ENCODE measurements at places on chromosomes 6 and 20.

DNA sequence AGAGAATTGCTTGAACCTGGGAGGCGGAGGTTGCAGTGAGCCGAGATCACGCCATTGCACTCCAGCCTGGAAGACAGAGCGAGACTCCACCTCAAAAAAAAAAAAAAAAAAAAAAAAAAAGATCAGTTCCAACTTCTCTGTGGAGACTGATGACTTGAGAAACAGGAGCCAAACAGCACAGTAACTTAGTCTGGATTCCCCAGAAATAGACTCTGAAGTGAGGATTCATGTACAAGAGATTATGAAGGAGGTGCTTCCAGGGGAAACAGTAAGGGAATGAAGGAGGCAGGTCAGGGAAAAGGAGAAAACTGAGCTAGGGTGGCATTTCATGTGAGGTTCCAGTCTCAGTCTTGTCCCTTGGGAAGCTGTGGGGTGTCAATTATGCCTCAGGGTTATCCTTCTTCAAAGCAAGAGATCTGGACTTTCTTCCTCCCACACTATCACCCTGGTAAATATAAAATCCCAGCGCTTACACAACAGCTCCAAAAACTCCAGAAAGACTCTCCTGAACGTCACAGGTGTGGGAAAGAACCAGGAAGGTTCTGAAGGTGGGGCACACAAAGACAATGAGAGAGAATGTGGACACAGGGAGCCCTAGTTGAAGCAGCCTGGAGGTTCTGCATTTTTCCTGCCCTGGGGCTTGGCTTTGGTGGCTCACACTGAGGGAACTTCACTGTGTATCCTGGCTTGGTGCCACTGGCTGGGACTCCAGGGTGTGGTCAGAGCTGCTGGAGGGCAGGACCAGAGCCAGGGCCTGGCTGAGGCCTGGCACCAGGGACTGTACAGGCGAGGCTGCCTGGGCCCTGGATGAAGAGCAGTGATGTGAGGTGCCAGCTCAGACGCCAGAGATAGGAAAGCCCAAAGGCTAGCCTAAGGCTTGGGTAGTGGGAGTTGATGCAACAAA lies 46.8 kb downstream of the PCNA start:
- peak; percentile 64 for DNase-seq

DNA sequence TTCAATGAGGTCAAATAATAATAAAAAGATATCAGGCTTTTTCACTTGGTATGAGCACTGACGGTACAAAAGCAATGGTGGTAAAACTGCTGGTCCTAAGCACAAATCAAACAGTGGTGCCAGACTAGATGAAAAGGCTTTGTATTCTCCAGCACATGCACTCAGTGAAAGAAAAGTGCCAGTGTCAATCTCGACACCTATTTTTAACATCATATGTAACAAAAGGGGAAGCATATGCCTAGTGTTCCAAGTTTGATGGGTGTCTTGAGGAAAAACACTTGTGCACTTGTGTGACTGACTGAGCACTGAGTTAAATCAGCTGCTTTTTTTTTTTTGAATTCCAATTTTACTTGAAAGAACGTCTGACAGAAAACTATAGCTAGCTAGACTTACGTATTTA lies 27.3 kb downstream of the MED23 start:
- no peak for DNase-seq

DNA sequence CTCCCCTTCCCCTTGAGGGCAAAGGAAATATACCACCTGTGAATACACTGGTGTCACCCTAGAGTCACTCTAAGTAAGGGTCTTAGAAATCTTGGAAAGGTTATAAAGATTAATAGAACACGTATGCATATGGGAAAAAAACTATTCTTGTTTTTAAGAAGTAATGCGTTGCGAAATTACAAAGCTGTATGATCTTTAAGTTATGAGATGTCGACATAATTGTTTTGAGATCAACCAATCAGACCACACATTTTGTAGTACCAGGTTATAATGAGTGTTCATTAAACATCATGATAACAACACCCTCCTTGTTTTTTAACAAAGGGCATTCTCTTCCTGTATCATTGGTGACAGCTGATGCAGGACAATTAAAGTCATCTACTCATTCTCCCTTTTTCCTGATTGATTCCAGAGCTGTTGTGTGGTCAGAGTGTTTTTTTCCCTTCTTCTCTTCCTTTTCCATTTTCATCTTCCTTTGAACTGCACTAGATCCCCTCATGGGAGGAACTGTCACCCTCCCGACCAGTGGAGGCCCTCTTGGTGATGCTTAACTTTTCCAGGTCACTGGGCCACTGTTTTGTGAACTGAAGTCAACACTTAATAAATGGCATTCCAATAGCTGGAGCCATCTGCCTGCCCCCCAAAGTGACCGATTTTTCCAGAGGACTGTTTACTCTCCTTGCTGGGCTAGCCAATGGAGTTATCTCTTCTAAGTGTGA lies 37.0 kb downstream of the PRDM1 start:
- no peak for DNase-seq

- no peak for DNase-seq
Observed at GRCh38 chr6:124995645-124996325, 33.5 kb downstream of the RNF217 start.

- DNase-seq, result no peak
Observed at GRCh38 chr6:123016431-123017103, 20.5 kb downstream of the CLVS2 start.

GRCh38 chr20:42678895-42679294 lies 510.8 kb downstream of the PTPRT start:
- no peak for DNase-seq

GRCh38 chr20:51542571-51543421 lies at the start of gene NFATC2:
NFATC2 (minus strand) TSS chr20:51542719; CDS start chr20:51542499, 220 bp downstream.
- no peak for DNase-seq

GRCh38 chr6:138996524-138996923 lies 8.5 kb upstream of the REPS1 start:
- no peak for DNase-seq

DNA sequence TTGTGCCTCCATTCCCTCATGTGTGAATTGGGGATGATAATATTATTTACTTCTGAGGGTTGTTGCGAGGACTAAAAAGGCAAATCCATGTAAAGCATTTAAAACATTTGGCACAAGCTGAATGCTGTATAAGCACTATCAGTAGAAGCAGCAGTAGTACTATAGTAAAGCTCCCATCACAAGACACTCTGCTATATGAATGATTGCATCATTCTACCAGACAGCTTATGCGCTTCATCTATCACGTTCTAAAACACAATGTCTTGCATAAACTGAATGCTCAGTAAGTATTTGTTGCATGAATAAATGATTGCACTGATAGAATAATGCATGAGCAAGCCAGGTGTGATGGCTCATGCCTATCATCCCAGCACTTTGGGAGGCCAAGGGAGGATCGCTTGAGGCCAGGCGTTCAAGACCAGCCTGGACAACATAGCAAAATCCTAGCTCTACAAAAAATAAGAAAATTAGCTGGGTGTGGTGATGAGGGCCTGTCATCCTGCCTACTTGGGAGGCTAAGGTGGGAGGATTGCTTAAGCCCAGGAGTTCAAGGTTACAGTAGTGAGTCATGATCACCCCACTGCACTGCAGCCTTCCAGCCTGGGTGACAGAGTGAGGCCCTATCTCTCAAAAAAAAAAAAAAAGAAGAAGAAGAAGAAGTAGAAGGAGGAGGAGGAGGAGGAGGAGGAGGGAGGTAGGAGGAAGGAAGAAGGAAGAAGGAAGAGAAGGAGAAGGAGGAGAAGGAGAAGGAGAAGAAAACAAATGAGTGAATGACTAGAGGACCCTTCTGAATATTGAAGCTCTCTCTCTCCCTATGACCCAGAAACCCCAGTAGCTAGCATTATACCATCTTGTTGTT lies 50.0 kb upstream of the FOXO3 start:
- DNase-seq, result no peak

DNA sequence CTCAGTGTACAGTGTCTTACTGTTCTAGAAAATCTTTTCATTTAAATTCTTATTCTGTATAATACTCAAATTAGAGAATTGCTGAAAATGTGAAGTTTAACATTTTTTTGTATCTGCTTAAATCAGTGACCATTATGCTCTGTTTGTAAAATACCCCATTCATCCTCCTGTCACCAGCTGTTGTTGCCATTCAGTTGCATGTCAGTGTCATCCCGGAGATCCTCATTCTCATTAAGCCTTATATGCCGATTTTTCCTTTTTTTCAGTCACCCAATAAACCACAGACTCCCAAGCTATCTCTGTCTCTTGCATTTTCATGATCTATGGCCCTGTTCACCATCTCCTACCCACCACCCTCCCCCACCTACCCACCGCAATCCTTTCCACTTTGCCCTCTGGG lies 20.4 kb downstream of the GTF2H5 start:
- DNase-seq, result no peak

DNA sequence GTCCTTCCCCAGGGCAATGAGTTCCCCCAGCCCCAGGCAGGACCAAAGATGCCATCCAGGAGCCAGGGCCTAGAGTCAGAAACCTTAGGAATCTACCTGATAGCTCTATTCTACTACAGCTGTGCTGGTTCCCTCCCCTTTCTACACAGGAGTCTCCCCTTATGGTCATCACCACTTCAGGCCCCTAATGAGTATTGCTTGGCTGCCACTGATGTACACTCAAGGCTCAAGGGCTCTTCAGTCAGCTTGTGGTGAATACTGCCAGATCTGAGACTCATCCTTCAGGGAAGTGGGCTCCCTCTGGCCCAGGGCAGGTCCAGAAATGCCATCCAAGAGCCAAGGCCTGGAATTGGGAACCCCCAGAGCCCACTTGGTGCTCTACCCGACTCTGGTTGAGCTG lies 248.6 kb downstream of the ALDH8A1 start:
- DNase-seq, result no peak

DNA sequence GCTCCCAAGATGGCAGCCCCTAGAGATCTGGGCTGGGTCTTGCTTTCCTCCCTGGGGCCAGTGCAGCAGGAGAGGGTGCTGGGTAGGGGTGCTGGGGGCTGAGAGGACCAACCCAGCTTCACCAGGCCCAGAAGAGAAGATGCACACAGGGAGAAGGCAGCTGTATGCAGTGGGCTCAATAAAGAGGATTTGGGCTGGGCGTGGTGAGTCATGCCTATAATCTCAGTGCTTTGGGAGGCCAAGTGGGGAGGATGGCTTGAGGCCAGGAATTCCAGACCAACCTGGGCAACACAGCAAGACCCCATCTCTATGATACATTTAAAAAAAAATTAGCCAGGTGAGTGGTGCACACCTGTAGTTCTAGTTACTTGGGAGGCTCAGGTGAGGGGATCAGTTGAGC lies 25.7 kb upstream of the EMILIN3 start:
- peak; percentile 16 for DNase-seq

DNA sequence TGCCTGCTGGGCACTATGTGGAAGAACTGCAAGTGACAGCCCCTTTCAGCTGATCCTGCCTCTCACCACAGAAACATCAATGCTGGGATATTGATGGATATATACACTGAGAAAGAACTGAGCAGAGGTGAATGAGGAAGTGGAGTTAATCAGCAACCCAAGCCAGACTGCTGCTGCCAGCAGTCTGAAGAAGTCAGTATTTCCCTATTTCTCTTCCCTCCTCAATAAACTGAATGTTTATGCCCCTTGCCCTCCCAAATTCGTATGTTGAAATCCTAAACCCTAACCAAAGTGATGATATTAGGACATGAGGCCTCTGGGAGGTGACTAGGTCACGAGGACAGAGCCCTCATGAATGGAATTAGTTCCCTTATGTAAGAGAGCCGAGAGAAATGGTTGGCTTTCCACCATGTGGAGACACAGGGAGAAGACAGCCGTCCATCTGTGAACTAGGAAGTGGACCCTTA lies 76.3 kb downstream of the CDK19 start:
- DNase-seq, result no peak

GRCh38 chr6:90730151-90730673 lies 143.3 kb upstream of the MAP3K7 start:
- no peak for DNase-seq

GRCh38 chr20:53291548-53291947 lies 302.1 kb downstream of the ZNF217 start:
- peak; percentile 1 for DNase-seq

DNA sequence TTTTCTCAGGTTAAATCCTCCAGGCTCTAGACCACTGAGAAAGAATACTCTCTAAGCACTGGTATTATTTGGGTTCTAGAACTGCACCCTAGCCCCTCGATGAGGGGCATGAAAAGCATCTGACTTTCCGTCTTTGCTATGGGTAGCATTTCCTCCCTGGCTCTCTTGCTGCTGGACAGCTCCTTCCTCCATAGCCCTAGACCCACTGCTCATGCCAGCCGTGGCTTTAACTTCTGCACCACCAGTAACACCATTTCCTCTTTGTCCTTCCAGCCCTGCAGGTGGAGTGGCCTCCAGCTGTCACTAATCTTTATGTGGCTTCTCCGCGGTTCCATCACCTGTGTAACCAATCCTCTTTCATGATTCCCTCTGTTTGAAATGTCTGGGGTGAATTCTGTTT lies 194.9 kb downstream of the SCP2D1 start:
- no peak for DNase-seq

DNA sequence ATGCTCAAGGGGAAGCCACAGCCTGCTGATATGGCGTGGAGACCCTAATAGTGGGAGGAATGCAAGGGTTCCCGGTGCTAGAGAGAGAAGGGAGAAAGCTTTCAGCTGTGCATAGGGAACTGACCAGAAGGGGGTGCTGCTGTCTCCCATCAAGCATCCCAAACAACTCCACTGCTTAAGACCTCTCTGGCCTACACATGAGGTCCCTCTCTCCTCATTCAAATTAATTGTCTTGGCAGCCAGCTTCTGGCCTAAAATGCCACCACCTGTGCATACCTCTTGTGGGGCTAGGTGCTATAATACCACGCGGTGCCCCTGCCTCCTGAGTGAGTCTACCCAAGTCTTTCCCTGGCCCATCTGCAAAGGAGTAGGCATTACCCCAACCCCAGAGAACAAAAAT lies 14.5 kb downstream of the ADISSP start:
- peak; percentile 63 for DNase-seq

DNA sequence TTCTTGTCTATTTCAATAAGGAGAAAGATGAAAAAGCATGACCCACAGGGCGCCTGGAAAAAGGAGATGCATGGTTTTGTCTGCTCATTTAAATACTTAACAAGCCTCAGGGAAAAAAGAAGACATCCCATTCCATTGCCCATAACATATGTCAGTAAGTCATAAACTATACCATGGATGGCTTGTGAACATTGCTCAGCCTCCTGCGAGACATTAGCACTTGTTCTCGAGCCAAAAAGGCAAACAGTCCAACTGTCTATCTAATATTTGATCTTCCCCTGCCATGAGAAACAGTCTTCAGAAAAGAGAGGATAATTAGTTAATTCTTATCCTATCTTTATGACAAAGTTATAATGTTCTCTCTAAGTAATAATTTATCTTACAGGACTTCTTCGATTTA lies 527.4 kb downstream of the HACE1 start:
- DNase-seq, result no peak

DNA sequence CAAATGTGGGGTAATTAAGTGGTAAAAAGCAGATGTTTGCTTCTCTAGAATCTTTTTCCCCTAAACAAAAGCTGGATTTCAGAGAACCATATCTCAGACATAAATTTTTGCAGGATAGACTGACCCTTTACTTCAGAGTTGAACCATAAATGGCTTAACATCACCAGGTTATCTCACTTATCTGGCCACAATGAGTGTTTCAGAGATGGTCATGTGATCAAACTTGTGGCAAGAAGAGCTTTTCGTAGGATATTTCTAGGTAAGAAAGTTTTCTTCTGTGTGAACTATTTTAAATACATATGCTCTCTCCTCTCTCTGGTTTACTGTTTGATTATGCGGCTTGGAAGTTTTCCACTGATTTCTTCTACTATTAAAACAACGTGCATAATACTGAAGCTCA lies 270.2 kb upstream of the TFAP2D start:
- no peak for DNase-seq

- DNase-seq, result no peak
Observed at GRCh38 chr6:151422981-151423380, 28.9 kb downstream of the RMND1 start.
